ENCODE measurements at places on chromosomes 4 and X.

- DNase-seq, result no peak
Observed at GRCh38 chr4:155479835-155480234, 103.1 kb upstream of the MAP9 start.

- no peak for DNase-seq
Observed at GRCh38 chr4:158046345-158046744, 126.5 kb downstream of the GASK1B start.

DNA sequence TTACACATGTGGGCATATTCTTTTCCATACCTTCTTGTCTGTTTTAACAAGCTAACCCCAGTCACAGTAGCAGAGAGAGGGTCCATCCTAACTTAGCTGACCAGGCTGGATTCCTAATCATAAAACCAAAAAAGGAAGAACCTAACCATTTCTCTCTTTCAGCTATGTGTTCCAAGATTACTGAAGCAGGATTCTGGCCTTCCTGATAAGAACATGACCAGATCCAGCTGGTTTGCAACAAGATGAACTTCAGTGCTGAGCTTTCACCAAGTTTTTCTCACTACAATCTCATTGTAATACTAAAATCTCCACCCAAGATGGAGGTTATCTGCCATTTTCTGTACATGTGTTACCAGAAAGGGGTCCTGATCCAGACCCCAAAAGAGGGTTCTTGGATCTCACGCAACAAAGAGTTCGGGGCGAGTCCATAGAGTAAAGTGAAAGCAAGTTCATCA, 20.4 kb upstream of the UBA6 start:
- no peak for DNase-seq

- DNase-seq, result no peak
Observed at GRCh38 chrX:20495575-20495974, 228.9 kb upstream of the RPS6KA3 start.

DNA sequence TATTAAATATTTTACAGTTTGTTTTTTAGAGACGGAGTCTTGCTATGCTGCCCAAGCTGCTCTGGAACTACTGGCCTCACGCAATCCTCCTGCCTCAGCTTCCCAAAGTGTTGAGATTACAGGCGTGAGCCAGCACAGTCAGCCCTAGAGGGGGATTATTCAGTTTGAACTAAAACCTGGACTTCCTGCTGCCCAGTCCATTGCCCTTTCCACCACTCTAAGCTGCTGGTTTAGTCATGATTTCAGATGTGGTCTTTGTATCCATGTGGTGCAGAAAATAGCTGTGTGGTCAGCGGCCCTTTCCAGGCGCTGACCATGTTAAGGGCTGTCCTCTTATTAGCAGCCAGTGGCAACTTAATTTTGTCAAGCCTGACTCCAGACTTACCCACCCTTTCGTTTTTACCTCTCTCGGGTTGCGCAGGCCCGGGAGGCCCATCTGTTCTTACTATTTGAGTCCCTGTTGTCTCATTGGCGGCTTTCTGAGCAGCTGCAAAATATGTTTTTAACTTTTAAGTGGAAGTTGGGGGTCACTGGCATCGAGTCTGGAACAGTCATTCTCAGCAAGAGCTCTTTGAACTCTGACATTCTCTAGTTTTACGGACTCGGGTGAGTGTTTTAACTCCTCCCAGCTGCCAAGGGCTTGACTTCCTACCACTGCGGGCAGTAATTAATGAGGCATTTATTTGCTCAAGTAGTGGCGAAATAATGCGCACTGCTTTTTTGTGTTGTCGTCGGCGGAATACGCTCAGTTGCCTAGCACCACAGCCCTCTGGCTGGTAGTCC, 773 bp upstream of the VMA21 start:
- DNase-seq, result no peak

GRCh38 chr4:166941629-166942028, 292.7 kb downstream of the SPOCK3 start:
- no peak for DNase-seq

GRCh38 chr4:146273204-146273901, 59.0 kb downstream of the REELD1 start:
- DNase-seq, result no peak

DNA sequence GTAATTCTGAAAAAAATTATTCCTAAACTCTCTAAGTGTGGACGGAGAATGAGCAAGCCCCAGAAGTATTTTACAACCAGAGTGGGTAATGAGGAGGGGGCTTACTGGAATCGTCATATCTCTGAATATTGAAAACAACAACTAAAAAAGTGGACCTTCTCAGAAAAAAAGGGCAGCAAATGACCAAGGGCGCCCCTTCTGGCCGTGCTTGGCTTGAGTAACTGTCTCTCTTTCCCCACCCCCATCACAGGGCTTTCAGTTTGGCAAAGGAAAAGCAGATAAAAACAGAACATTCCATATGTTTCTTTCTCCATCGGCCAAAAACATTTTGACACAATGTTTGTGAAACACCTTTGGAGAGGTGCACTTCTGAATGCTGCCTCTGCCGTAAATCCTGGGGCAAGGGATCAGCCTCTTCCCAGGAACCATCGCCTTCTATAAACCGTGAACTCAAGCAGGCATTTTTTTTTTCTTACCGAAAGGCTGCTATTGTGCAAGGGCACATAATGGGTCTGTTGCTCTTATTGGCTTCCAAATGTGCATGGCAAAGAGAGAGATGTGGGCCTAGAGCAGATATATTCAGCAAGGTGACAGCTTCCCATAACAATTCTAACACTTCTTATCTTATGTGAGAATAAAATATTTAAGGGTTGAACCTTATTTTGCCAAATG, 115.4 kb downstream of the PARM1 start:
- no peak for DNase-seq

GRCh38 chrX:124634363-124634762, 288.0 kb downstream of the SH2D1A start:
- no peak for DNase-seq

GRCh38 chr4:148214529-148215166, 227.6 kb downstream of the NR3C2 start:
- DNase-seq, result no peak

GRCh38 chr4:25970691-25971432, 56.8 kb downstream of the SMIM20 start:
- DNase-seq, result no peak

Measured in AG04449 (cell line).